ENCODE measurements at places on chromosomes 16 and 17. TPM values are rescaled to one million over a fixed set of nuclear protein-coding genes. Genes with fewer than 3 reads are reported as not detected.
A peak's percentile ranks its signal among the peaks of the same experiment; 100 is the strongest.

- DNase-seq: no peak
Measured at GRCh38 chr17:17900615-17901520, 64.1 kb upstream of the SREBF1 start.

DNA sequence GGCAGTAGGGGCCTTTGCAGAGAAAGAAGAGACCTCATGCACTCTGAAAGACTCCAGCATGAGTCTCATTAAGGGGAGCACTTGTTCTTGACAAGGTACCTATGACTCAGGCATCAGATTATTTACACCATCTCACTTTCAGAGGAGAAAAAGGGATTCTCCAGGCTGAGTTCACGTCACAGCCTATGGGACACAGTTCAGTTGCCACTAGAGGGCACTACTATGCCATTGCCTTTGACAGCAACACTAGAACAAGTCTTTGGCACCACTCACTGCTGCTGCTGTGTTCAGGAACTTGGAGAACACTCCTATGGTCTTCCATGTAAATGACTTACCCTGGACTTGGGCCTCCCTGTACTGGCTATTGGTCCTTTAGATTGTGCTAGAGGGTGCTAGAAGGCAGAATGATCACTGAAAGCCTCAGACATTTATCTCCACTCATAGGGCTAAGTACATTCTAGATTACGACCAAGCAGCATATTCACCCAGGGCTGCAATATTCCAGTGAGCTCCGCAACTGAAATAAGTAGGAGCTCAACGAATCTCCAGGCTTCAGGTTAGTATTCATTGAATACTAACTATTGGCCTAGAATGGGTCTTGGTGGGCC, 225.1 kb upstream of the CA10 start:
- DNase-seq: peak; percentile 52

GRCh38 chr17:12068946-12069345, 48.3 kb downstream of the MAP2K4 start:
- DNase-seq: no peak

GRCh38 chr16:70665113-70665694, 18.8 kb downstream of the IL34 start:
- DNase-seq: no peak

- DNase-seq: no peak
Measured at GRCh38 chr16:31110106-31111034, 2.2 kb downstream of the BCKDK start.

DNA sequence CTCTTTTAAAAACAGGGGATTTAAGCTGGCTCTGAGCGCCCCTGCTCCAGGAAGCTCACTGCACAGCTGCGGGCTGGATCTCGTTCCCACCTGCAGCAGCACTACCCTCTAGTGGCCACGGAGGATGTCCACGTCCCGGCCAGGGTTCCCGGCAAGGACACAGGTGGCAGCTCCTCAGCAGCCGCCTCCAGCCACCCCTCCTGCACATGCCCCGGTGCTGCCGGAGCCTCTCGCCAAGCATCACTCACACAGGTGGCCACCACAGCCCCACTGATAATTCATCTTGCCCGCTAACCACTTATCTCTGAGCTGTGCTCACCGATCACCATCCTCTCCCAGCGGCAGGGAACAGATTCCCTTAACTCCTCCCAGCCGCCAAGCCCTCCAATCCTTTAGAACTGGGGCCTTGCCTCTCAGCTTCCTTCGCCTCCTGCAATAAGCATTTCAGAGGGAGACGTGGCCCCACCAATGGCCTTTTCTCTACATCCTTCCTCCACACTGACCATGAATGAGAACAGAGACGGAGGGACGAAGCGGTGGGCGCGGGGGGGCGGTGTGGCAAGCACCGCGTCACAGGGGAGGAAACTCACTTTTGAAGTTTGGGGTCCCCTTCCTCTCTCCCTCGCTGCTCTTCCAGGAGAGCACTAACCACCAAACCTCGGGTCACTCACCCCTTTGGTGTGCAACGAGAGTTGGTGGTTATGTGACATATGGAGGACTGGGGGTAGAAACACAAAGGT, 222.1 kb downstream of the RBFOX3 start:
- DNase-seq: peak; percentile 80

GRCh38 chr17:66135896-66136295, 56.0 kb downstream of the CEP112 start:
- no peak for DNase-seq

DNA sequence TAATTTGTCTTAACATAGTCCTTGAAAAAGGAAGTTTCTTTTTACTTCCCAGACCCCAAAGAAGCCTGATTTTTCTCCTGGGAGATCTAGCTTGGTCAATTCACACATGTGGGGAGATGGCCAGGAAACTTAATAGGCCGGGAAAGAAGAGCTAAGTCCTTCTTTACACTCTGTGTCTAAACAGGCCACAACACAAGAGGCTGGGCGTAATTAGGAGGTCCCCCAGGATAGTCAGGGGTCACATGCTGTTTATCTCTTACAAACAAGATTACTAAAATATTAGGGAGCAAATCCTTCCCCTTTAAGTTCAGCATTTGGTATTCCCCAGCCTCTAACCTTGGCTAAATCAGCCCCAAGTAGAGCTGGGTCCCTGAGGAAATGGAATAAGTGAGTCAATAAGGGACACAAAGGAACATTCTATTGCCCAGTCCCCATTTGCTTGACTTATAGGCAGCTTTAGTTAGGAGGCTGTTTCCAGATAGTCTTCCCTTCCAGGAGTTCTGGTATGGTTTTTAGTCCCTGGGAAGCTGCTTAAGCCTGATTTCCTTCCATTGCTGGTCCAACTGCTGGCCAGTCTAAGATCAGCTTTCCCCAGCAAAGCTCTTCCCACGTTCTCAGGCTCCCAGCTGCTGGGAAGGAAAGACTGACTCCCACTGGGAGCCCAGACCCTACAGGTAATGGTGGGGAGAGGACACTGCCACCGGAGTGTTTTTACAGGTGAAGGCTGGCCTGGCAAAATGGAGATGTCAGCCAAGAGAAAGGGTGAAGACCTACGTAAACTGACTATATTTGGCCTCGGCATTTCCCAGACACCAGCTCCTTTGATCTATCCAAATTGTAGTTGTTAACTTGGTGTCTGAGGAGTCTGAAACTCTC, 14.1 kb upstream of the HOXB9 start:
- DNase-seq: no peak

DNA sequence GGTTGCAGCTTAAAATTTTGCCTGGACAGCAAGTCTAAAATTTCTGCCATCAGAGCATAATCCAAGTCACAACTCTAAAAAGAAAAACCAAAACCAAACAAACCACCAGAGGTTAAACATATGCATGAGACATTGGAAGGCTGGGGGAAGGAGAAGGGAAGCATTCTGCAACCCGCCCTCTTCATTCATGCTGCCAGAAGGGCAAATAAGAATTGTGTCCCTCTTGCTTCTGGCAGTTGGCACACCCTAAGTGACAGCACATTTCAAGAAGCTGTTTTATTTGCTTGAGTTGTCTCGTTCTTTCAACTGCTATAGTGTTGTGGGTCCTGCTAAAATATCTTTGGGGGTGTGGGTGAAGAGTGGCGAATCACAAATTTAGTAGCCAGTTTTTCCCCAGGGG, 99.6 kb downstream of the SKAP1 start:
- DNase-seq: no peak

GRCh38 chr17:40607641-40608040, 40.0 kb downstream of the SMARCE1 start:
- no peak for DNase-seq

DNA sequence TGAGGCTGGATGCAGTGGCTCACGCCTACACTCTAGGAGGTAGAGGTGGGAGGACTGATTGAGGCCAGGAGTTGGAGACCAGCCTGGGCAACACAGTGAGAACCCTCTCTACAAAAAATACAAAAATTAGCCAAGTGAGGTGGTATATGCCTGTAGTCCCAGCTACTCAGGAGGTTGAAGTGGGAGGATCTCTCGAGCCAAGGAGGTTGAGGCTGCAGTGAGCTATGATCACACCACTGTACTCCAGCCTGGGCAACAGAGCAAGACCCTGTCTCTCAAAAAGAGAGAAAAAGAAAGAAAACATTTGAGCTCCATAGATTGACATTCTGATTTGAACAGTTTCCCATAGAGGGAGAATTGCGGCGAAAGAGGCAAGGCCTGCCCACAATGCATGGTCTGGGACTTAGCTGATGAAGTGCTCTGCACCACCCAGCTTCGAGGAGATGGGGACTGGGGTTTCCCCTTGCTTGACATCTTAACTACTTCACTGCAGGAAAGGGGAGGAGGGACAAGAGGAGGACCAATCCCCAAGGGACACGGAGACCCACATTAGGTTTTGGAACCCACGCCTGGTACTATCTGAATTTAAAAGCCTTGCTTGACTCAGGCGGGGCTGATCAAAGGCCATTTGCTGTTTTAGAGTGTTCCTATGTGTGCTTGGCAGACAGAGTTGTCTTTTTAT, 21.7 kb downstream of the MSI2 start:
- DNase-seq: no peak

DNA sequence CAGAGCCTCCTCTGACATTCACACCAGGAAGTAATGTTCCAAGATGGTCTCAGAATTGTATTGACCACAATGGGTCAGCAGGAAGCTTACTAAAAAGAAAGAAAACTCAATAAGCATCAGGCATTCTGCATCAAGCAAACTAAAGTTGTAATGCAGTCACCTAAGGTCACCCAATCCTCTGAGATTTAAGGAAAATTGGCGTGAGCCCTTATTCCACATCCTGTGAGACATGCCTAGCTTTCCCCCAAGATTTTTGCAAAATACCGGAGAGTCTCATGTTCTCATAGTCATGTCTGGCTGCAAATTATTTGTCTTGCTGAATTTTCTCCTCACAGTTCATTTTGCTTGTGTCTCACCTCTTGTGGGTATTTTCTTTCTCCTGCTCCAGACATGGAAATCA, 417.1 kb upstream of the SOX9 start:
- no peak for DNase-seq

GRCh38 chr17:27741971-27742575, 58.3 kb downstream of the NOS2 start:
- DNase-seq: no peak

DNA sequence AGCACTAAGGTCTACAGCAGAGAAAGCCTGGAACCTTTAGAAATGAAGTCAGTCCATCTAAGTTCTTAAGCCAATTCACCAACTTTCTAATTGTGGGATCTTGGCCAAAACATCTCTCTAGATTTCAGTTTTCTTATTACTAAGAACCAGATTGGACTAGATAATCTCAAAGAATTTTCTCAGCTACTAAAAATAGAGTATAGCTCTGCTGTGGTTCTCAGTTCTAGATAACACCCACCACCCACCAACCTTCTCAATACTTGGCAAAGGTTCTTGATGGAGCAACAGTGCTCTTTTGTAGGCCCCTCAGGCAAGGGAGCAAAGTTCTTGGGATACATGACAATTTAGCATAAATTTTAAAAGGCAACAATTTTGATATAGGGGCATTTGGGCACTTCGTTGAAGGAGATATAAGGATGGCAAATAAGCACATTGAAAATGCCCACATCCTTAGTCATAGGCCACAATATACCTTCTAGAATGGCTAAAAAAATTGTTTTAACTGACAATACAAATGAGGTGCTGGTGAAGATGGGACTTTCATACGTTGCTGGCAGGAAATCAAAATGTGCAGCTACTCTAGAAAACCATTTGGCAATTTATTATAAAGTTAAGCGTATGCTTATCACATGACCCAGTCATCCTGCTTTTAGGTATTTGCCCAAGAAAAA, 74.4 kb upstream of the TMEM132E start:
- DNase-seq: no peak

DNA sequence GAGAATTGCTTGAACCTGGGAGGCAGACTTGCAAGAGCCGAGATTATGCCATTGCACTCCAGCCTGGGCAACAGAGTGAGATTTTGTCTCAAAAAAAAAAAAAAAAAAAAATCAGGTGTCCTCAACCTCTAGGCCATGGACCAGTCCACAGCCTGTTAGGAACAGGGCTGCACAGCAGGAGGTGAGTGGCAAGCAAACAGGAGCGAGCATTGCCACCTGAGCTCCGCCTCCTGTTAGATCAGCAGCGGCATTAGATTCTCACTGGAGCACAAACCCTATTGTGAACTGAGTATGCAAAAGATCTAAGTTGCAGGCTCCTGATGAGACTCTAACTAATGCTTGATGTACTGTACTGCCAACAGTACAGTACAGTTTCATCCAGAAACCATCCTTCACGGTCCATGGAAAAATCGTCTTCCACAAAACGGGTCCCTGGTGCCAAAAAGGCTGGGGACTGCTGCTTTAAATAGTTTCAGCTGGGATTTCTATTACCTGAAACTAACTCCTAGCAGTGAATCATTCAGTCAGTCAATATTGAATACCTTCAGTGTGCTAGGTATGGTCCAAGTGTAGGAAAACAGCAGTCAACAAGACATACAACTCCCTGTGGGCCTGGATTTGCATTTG, 56.3 kb upstream of the DHX40 start:
- DNase-seq: no peak

DNA sequence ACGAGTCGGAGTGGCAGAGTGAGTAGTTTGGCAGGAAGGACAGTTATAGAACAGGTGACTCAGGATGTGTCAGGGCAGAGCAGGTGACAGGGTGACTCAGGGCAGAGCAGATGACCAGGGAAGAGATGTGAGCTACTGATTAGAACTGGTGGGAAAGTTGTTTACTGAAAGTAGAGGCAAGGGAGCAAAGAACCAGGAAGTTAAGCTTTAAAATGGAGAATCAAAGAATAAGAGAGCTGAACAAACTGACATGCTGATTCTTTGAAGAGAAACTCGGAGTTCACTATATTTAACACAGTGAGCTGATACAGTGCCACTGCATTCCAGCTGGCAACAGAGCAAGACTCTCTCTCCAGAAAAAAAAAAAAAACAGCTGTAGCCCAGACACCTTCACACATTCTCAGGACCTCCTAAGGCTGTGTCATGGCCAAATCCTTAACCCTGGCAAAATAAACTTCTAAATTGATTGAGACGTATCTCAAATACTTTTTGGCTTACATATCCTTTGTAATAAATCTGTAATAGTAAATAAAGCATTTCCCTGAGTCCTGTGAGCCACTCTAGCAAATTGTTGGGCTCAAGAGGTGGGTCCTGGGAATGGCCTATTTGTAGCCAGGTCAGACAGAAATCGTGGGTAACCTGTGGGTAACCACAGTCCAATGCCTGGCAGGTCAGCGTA, 12.3 kb upstream of the UBE2I start:
- DNase-seq: peak; percentile 60

DNA sequence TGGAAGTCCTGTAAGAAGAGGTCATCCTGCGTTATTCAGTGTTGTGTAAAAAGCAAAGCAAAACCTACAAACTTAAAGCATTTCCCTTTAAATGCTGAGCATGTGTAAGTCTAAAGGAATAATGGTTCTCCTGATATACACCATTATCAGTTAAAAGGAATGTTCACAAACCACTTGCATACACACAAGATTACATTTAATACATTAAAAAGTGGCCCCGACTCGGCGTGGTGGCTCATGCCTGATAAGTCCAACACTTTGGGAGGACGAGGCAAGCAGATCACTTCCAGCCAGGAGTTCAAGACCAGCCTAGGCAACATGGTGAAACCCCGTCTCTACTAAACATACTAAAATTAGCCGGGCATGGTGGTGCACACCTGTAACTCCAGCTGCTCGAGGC, 30.5 kb downstream of the CPPED1 start:
- no peak for DNase-seq

Gene MPP2
- 0.63 TPM for total RNA-seq

Gene ACE
- 3.6 TPM for total RNA-seq

Gene CCL3
- total RNA-seq: not detected

Gene TMED6
- total RNA-seq: 1.2 TPM

Gene GAA
- total RNA-seq: 51.6 TPM

Gene ARL17B
- total RNA-seq: 29.7 TPM

Gene OR1A1
- not detected for total RNA-seq
